ENCODE measurements at places on chromosomes 7 and 10. TPM values are rescaled to one million over a fixed set of nuclear protein-coding genes. Genes with fewer than 3 reads are reported as not detected.

DNA sequence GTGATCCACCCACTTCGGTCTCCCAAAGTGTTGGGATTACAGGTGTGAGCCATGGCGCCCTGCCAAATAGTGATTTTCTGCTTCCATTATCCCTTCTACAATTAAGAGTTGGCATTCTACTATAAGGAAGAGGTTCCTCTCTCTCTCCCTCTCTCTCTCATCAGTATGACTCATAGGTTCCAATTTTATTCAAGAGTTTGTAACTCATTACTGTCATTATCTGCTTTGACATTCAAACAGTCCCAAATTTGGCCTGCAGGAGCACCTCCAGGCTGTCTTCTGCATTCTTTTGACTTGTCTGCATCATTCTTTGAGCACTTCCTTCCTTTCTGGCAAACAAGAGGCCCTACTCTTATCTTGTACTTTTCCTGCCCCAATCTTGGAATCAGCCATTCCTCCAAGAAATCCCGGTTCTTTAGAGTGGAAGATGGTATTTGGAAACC lies 33.2 kb upstream of the CALU start:
- no peak for DNase-seq

GRCh38 chr10:88557658-88558057 lies 25.5 kb downstream of the RNLS start:
- no peak for DNase-seq

DNA sequence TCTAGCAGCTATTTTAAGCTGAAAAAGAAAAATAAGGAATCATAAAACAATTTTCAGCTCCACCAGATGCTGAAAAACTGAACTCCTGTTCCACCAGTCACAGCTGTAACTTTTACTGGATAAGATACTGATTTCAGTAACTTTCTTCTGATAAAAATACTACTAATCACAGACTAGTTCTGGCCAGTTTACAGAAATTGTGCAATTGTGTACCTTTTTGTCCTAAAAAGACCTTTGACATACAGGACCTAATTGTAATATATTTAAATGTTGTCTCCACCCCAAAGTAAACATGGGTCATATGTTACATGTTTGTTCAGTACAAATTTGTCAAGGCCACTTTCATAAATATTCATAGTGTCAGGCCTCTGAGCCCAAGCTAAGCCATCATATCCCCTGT lies 27.1 kb upstream of the PIP start:
- DNase-seq: no peak

Gene WEE2
- total RNA-seq: not detected

DNA sequence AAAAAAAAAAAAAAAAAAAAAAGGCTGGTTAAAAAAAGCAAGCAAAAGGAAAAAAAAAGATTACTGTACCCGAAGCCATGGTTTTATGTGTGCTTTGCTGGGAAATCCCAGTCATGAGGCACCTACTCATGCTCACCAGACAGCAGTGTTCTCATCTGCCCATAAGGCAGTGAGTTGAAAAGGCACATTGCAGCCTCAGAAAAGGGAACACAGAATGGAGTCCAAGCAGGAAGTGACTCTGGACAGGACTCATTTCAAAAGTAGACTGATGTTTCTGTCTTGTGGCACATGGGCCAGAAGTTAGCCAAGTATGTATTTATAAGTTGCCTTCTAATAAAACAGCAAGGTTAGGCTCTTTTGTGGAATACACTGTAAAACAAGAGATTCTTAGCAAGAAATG lies 40.2 kb downstream of the PDSS1 start:
- no peak for DNase-seq

Gene HABP2
- total RNA-seq: not detected

GRCh38 chr10:13632440-13632839 lies 45.7 kb downstream of the PRPF18 start:
- no peak for DNase-seq

Gene SFMBT2
- 0.20 TPM for total RNA-seq

GRCh38 chr7:7443806-7444350 lies 91.8 kb downstream of the COL28A1 start:
- DNase-seq: peak; percentile 22

- DNase-seq: no peak
These were observed 9.9 kb downstream of the STARD3NL start for GRCh38 chr7:38187794-38188440.

DNA sequence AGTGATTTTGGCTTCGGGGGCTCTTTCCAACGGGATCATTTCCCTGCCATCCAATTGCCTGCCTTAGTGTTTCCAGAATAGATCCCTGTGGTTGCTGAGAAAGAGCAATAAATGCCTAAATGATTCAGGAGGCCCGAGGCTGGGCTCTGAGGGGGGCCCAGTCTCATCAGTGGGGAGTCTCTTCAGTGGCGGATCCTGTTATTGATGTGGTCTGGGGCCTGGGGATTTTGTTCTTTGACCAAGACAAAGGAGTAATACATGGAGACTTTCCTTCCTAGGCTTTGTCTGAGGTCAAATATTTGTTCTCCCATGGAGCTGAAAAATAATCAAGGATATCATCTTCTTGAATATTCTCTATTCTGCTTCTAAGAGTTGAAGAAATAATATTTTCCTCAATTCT lies 40.8 kb downstream of the TAS2R41 start:
- DNase-seq: no peak

Gene C10orf67
- not detected for total RNA-seq

DNA sequence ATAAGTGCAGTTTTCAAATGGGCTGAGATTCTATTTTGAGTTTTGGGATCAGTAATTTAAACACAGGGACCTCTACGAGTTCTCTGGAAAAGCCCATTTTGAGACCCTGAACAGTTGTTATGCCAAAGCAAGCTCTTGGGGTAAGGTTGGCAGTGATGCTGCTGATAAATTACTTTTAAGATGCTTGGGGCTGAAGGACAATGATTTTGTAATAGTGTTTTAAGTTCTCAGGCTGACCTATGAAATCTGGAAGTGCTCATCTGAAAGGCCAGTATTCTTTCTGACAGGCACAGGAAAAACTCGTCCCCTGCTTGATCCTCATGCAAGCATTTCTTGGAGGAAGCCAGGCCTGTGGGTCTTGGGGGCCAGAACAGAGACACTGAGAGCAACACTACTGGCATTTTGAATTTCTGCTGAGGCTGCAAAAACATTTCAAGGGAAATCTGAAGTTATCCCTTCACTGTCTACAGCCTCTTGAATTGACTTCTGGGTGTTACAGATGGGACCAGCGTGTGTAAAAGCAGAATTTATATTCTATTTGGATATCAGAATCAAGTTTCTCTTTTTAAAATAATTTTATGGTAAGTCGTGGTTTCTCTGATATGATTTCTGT lies 79.7 kb downstream of the AUTS2 start:
- DNase-seq: no peak

Gene LRMDA
- total RNA-seq: 7.2 TPM

GRCh38 chr10:117519879-117520278 lies 22.7 kb upstream of the EMX2 start:
- DNase-seq: no peak

Measured in pulmonary artery endothelial cell (primary cell).